NCI-H2081 treated with DMSO at 0.1 percent for 48 hours (cell line): ENCODE measurements at places on chromosomes 11 and 22.

DNA sequence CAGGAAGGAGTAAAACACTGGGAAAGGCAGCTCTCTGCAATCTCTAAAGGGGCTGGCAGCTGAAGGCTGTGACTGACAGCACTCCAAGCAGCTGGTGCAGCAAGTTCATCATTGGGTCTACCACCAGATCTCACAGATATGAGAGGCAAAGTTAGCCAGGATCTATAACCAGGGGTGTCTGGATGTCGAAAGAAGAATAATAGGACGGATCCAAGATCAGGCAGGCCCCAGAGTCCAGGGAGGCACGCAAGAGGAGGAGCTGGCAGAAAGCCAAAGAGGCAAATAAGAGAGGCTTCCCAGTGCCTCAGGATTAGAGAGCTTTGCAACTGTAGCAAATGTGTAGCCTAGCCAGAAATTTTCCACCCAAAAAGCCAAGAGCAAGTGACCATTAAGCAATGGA, 77.1 kb downstream of the RBMXL2 start:
- no peak for DNase-seq

DNA sequence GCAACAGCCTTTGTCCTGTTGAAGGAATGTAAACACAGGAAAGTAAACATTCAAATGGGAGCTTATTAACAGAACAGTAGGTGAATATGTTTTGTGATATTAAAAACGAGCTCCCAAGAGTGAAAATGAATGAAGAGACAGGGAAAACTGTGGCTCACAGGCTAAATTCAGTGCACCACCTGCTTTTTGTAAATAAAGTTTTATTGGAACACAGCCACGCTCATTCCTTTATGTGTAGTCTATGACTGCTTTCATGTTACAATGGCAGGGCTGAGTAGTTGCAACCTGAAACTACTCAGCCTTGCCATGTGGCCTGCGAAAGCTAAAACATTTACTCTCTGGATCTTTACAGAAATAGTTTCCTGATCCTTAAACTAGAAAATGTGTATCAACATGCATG, 136.9 kb downstream of the MYO18B start:
- DNase-seq, result no peak

GRCh38 chr11:120928627-120929026, 95.3 kb upstream of the TBCEL start:
- no peak for DNase-seq

DNA sequence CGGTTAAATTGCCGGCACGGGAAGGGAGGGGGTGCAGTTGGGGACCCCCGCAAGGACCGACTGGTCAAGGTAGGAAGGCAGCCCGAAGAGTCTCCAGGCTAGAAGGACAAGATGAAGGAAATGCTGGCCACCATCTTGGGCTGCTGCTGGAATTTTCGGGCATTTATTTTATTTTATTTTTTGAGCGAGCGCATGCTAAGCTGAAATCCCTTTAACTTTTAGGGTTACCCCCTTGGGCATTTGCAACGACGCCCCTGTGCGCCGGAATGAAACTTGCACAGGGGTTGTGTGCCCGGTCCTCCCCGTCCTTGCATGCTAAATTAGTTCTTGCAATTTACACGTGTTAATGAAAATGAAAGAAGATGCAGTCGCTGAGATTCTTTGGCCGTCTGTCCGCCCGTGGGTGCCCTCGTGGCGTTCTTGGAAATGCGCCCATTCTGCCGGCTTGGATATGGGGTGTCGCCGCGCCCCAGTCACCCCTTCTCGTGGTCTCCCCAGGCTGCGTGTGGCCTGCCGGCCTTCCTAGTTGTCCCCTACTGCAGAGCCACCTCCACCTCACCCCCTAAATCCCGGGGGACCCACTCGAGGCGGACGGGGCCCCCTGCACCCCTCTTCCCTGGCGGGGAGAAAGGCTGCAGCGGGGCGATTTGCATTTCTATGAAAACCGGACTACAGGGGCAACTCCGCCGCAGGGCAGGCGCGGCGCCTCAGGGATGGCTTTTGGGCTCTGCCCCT, 529 bp upstream of the CCND1 start:
- no peak for DNase-seq

DNA sequence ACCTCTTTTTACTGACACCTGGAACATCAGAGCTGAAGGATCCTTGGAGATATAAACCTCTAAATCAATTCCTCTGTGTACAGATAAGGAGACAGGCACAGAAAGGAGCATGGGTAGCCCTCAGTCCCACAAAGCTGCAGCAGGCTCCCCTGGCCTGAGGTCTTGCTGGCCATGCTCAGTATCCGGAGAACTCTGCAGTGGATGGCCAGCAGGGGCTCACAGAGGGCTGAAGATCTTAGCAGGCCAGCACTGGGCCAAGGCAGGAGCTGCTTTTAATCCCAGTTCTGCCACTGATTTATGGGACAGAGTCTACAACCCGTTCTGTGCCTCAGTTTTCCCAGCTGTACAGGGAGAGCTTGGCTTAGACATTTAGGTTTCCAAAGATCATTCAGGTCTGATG, 52.6 kb upstream of the LRRC32 start:
- no peak for DNase-seq

GRCh38 chr22:38751422-38752346, 4.1 kb downstream of the SUN2 start:
- DNase-seq, result no peak

- no peak for DNase-seq
Measured at GRCh38 chr11:9662273-9662672, 1.6 kb upstream of the SWAP70 start.

GRCh38 chr11:26974069-26974783, 19.7 kb upstream of the FIBIN start:
- DNase-seq, result no peak

GRCh38 chr22:22959147-22959827, 71.7 kb downstream of the IGLL5 start:
- DNase-seq, result no peak

DNA sequence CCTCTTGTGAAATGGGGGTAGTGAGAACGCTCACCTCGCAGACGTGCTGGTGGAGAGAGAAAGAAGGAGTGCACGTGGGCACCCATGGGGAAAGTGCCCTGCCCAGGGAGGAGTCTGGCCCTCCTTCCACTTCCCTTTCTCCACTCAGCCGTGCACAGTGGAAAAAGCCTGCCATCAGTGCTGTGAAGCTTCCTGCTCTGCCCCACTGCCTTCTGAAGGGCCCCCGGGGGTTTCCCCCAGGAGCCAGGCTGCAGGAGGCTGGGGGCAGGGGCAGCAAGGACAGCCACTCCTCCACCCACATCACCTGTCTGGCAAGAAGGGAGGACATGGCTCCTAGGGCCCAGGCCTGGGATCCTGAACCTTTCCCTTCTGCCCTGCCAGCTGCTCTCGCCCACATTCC, 7.6 kb downstream of the TP53I11 start:
- DNase-seq, result no peak

- no peak for DNase-seq
Measured at GRCh38 chr22:20203552-20204201, 52.8 kb upstream of the CCDC188 start.

GRCh38 chr22:38862375-38863329, 9.4 kb downstream of the CBX6 start:
- no peak for DNase-seq

- DNase-seq, result no peak
Measured at GRCh38 chr22:42357634-42358296, 74.4 kb downstream of the NFAM1 start.

GRCh38 chr11:73404048-73404447, 27.8 kb downstream of the RELT start:
- no peak for DNase-seq

GRCh38 chr11:68040101-68040956, 1.5 kb downstream of the TCIRG1 start:
- no peak for DNase-seq

GRCh38 chr11:78907636-78908035, 333.0 kb upstream of the NARS2 start:
- no peak for DNase-seq

GRCh38 chr11:114622858-114623257, 27.3 kb upstream of the NXPE4 start:
- no peak for DNase-seq

- DNase-seq, result no peak
Measured at GRCh38 chr11:80031014-80031600, 590.3 kb upstream of the TENM4 start.

DNA sequence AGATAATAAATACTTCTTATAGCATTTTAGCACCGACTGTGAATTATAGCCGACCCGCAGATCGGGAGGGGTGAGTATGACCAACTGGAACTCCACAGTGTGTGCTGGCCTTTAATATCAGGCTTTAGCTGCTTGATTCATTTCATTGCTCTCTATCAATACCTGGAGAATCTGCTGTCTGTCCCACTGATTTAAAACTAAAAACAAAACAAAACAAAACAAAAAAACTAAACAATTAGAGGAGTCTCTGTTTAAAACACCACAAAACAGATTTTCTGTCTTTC, 216.8 kb downstream of the FAT3 start:
- no peak for DNase-seq

DNA sequence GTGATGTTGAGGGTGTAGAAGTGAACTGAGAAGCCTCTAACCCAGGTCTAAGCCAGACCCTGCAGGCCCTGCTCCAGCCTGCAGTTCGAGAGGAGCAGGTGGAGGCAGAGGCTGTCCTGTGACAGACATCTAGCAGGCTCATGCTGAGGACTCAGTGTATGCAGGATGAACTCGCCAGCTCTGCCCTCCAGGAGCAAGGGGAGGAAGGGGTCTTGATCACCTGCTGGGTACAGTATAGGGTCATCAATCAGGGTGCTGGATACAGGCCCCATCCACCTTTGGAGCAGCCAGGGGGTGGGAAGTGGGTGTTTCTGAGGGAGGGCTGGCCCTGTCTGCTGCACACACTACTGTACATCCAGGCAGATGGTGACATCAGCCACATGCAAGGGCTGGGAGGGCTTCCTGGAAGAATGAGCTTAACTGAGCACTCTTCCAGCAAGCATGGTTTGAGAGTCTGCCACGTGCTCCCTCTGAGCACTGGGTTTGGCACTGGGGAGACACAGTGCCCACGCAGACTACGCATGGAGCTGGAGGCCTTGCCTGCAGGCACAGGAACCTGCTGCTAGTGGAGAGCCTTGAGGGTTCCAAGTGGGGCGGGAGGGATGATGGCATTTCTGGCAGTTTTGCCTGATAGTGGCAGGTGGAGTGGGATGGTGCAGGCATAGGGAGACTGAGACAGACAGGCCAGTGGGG, 9.2 kb downstream of the MAPK8IP1 start:
- no peak for DNase-seq

DNA sequence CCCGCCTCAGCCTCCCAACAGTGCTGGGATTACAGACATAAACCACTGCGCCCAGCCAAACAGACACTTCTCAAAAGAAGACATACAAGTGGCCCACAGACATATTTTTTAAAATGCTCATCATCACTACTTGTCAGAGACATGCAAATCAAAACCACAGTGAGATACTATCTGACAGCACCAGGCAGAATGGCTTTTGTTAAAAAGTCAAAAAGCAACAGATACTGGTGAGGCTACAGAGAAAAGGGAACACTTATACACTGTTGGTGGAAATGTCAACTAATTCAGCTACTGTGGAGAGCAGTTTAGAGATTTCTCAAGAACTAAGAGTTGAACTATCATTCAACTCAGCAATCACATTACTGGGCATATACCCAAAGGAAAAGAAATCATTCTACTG, 67.0 kb downstream of the ARHGAP20 start:
- no peak for DNase-seq

- DNase-seq, result no peak
Measured at GRCh38 chr11:103980108-103980507, 56.3 kb upstream of the DDI1 start.

GRCh38 chr11:57357856-57358255, 19.7 kb downstream of the P2RX3 start:
- DNase-seq, result no peak

GRCh38 chr22:19037282-19038163, 84.7 kb downstream of the DGCR2 start:
- DNase-seq, result no peak

DNA sequence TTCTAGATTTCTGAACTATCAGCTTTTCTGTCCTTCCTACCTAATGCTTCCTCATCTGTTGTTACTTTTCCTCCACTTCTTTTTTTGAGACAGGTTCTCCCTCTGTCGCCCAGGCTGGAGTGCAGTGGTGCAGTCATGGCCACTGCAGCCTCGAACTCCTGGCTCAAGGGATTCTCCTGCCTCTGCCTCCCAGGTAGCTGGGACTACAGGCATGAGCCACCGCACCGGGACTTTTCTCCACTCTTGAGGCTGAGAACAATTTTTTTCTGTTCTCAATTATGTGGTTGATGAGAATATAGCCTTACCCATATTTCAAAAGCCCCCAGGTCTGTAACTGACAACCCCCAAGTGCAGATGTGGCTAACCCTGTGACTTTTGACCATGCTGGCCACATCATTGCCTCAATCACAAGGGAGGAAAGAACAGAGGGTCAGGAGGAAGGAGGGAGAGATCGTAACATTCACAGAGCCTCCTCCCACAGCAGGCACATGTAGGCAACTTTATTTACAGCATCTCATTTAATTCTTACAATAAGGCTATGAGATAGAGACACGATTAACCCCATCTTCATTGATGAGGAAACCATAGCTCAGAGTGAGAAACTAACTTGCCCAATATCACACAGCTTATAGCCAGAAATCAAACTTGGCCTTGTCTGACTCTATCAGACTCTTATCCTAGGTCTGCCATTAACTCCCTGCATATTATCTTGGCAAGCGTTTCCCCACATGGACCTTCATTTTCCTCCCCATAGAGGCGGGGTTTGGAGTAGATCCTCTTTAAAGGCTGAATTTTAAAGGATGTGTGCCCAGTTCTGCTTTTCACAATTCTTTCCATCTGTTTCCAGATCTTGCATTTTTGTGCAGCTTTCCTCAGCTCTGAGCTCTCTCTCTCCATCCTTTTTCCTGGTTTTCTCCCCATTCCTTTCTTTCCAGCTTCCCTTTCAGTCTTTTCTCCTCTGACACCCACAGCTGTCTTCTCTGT, 9.6 kb downstream of the POU2F3 start:
- DNase-seq, result no peak

GRCh38 chr22:49705972-49706352, 121.7 kb downstream of the BRD1 start:
- DNase-seq, result no peak

GRCh38 chr11:114346709-114347141, 50.5 kb downstream of the NNMT start:
- DNase-seq, result no peak

DNA sequence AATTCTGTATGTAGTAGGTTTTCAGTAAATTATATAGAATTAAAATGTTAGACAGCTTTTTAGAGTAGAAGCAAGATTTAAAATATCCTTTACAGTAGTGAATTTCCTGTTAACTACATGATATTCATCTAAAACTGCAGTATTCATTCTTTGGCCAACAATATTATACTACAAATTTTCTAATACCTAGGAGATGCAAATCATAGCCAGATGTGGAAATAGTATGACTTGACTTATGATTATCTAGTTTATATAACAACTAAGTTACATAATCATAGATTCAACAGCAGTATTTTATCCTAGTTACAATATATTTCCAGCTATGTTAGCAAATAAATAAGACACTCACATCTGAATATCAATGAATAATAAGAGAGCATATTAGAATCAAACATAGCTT, 163.2 kb downstream of the MSANTD4 start:
- DNase-seq, result no peak

GRCh38 chr11:119416606-119417580, 6.1 kb downstream of the THY1 start:
- no peak for DNase-seq
